NCI-H748 treated with DMSO at 0.1 percent for 48 hours (cell line): ENCODE measurements at places on chromosomes 3 and 15.

DNA sequence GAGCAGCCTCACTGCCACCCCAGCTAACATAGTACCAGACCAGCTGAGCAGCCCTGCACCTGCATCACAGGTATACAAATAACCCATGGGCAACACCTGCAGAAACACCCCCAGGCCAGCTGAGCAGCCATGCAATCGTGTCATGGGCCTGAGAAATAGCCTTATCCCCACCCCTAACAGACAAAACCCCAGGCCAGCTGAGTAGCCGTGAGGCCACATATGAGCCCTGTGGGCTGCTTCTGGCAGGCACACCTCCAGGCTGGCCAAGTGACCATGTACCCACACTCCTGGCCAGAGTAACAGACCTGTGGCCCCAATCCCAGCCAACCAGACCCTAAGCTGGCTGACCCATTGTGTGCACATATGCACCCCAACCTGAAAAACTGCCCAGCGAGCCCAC is 138.6 kb downstream of the DMXL2 start:
- DNase-seq, result no peak

DNA sequence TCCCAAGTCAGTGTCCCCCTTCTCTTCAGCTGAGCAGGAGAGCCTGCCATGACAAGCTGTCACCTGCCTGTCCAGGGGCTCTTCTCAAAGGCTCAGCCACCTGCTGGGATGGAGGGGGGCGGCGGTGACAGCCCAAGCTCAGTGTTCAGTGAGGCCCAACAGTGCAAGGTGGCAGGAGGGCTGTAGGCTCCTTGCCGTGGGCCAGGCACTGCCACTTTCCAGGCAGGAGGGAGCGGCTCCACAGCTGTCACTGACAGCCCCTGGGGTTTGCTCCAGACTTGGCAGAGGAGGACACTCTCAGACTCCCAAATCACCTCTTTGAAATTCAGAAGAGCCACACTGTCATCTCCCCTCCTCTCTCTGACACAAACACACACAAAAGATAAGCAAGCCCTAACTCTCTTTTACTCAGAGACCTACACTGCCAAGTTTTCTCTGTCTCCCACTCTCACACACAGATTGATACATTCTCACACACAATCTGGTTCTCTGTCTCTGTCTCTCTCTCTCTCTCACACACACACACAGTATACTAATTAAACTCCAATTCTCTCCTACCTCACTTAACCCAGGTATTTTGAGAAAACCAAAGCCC is 443.3 kb downstream of the EPHB1 start:
- DNase-seq, result no peak

DNA sequence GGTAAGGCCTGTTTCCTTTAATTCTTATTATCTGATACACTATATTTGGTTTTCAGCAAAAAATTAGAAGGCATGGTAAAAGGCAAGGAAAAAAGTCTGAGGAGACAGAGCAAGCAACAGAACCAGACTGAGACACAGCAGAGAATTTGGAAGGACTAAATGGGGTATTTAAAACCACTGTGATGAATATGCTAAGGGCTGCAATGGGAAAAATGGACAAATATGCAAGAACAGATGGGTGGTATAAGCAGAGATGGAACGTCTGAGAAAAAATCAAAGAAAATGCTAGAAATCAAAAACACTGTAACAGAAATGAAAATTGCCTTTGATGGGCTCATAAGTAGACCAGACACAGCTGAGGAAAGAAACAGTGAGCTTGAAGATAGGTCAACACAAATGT is 50.8 kb upstream of the NSMCE3 start:
- no peak for DNase-seq

GRCh38 chr3:47404431-47404876 is 23.6 kb downstream of the PTPN23 start:
- DNase-seq, result no peak

GRCh38 chr15:99449514-99449913 is 116.3 kb upstream of the MEF2A start:
- DNase-seq, result no peak

DNA sequence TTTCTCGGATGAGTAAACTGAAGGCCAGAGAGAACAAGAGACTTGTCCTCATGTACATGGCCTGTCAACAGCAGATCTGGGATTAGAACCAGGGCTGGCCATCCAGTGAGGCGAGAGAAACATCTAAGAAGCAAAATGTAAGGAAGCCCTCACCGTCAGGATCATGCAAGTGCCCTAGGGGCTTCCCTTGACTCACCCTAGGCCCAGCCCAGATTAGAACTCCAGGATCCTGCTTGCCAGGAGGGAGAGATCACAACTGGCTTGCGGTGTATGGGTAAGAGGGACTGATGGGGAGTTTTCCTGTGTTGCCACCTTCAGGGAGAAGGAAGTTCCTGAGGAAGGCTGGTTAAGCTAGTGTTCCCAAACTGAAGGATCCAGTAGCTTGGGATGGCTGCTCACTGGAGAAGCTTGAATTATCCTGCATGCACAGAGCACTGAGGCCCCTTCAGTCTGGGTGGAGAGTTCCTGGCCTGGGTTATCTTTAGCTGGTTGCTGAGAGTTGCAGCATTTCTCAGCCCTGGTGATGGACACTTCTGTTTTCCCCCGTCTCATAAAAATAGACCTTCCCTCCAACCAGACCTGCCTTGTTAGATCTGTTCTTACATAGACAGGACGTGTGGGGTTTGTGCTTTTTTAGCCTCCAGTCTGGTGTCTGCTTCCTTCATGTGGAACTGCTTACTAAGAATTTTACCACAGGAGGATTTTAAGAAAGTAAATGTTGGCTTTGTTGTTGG is 28.2 kb upstream of the XIRP1 start:
- no peak for DNase-seq

- DNase-seq, result no peak
Observed at GRCh38 chr15:100330629-100331215, 11.1 kb downstream of the ADAMTS17 start.

- DNase-seq, result peak; percentile 21
Observed at GRCh38 chr15:69997813-69998212, 99.9 kb downstream of the TLE3 start.

DNA sequence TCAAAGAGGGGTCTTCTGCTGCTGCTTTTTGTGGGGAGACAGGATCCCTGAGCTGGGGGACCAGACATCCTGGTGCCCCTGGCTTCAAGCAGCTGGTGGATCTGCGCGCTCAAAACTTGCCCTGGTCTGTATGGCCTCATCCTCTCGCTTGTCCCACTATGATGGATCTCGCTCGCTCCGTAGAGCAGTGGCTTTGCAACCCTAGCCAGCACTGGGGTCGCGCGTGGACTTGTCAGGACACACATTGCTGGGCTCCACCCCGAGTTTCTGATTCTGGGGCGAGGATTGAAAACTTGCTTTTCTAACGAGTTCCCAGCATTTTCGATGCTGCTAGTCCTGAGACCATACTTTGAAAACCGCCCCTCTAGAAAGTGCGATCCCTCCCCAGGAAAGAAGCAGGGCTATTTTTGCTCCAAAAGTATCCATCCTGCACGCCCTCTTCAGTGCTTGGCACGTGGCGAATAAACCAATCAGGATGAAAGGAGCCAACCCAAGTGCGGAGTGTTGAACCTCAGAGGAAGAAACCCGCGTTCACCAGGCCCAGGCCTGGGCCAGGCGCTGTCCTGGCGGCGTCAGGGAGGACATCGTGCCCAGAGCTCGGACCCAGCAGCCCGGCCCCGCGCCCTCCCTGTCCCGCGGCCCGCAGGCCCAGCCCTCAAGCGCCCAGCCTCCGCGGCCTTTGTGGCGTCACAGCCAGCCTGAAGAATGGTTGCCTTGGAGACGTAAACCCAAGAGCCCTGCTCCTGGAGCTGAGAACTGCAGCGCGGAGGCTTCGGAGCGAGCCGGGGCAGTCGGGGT is at the start of gene CFAP100:
TSS of gene CFAP100 (plus strand) at position 731 of the 798 bp plus-strand sequence. CDS start 1,092 bp downstream, outside the sequence.
- no peak for DNase-seq

DNA sequence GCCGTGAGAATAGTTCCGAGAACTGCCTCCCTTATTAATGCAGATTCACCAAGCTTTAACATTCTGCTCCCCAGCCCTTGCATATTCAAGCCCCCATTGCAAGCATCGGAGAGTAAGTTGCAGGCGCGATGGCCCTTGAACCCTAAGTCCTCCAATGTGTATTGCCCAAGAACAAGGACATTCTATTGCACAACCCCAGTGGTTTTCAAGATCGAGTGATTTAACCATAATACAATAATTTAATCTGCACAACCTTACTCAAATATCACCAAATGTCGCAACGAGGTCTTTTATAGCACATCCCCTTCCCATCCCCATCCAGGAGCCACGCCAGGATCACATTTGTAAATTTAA is 21.7 kb upstream of the PLXND1 start:
- DNase-seq, result no peak

GRCh38 chr3:187025254-187025655 is 94.9 kb downstream of the ST6GAL1 start:
- DNase-seq, result no peak

DNA sequence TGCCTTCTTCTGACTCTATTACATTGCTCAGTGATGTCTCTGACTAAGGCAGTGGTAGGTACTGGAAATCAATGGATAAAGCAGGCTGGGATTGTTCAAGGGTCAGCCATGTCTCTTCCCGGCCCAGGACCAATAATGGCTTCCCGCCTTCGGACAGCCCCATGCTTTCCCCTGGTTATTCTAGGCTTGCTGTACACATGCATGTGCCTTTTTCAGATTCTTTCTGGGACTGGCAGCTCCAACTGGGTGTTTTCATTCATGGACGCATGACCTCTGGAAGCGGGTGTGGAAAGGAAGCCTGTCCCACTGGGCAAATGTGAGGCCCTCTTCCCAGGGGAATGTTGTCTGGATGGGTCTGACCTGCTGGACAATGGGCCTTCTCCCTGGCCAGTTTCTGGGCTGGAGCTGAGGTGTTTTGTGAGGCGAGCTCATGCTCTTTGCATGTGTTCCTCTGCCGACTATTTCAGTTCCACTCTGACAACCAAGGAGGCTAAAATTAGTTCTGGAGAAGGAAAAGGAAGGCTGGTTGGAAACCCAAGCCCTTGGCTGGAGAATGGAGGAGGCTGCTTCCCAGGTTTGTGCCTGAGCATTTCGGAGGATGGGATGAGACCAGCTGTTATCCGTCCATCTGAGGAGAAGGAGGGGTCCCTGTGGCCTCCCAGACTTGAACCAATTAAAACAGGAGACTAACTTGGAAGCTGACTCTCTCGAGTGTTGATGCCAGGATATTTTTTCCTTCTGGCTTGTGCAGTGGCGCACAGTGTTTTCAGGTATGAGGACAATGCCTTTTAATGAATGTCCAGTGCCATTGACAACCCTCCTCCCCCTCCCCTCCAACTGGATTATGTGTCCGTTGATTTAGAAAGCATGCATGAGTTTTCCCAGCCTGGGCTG is 6.9 kb downstream of the ACVR2B start:
- no peak for DNase-seq

GRCh38 chr3:4409415-4409814 is 57.7 kb downstream of the SUMF1 start:
- no peak for DNase-seq

GRCh38 chr3:172627057-172627809 is 83.6 kb downstream of the NCEH1 start:
- no peak for DNase-seq

DNA sequence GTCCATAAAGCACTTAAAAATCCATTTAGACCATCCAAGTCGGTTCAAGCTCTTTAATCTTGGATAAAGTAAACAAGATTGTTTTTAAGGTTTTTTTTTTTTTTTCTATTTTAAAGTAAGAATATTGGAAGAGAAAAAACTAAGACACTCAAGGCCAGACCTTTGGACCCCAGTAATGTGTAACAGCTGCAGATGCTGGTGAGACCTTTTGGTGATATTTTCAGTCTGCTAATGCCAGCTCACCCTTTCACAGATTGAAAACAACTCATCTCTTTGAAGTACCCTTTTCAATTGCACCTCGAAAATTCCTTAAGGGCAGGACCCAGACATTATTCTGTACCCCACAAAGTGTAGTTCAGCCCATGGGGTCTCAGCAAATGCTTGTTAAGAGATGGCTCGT is 260.7 kb upstream of the CTNNB1 start:
- DNase-seq, result no peak

- no peak for DNase-seq
Observed at GRCh38 chr3:71646971-71647370, 63.4 kb upstream of the FOXP1 start.

DNA sequence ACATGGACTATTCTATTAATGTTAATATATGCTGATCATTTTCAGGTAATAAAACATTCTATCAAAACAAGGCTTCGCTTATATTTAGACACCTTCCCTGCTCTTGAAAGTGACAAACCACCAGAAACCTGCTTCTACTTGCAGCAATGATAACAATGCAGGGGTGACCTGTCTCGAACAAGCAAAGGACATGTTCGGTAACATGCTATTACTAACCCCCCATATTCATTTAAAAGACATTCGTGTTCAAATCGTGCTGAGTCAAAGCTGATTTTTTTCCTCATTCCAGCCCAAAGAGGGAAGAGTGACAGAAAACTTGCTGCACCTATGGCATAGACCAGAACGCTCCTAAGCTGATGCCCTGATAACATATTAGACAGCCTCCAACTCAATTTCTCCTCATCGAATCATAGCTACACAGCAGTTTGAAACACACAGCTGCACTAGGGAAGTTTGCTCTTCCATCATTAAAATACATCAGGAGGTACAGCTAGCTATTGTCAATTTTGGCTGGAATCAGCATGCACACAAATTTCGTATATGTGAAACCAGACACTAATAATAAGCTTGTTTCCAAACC is 341.5 kb downstream of the FOXP1 start:
- no peak for DNase-seq

GRCh38 chr15:48522911-48523310 is 122.6 kb downstream of the FBN1 start:
- DNase-seq, result no peak
